ENCODE measurements at places on chromosomes 5 and 9. TPM values are rescaled to one million over a fixed set of nuclear protein-coding genes. Genes with fewer than 3 reads are reported as not detected.
A peak's percentile ranks its signal among the peaks of the same experiment; 100 is the strongest.

GRCh38 chr9:71594541-71594940, 173.8 kb downstream of the CEMIP2 start:
- no peak for DNase-seq

- no peak for DNase-seq
Measured at GRCh38 chr9:70081120-70081495, 37.5 kb downstream of the MAMDC2 start.

DNA sequence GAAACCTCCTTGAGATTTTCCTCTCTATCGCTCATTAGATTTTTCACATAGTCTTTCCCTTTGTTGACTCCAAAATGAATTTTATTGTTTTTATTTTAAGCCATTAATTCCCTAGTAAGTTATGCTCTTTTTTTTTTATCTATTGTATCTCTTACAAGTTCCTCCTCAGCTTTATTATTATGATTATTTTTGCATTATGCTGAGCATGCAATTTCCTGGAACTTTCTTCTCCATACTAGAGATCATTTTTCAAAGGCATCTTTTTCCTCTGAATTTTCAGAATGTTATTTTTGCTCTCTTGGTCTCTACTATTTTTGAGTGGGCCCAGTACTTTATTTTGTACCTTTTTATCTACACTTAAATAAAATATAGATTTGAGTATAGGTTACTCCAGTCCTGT, 376.6 kb upstream of the SEMA6A start:
- DNase-seq: no peak

DNA sequence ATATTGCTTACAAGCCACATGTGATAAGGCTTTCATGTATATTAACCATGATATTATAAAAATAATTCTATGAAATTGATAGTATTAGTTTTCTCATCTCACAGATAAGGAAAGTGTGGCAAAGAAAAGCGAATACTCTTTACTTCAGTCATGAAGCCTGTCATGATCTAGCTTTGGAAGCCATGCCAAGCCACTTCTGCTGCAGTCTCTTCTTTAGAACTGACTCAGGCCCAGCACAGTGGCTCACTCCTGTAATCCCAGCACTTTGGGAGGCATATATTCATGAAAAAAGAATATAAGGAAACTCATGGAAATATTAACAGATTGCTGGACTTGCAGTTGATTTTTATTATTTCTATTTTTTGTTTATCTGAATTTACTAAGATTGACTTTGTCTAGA, 42.9 kb upstream of the PJA2 start:
- DNase-seq: no peak

DNA sequence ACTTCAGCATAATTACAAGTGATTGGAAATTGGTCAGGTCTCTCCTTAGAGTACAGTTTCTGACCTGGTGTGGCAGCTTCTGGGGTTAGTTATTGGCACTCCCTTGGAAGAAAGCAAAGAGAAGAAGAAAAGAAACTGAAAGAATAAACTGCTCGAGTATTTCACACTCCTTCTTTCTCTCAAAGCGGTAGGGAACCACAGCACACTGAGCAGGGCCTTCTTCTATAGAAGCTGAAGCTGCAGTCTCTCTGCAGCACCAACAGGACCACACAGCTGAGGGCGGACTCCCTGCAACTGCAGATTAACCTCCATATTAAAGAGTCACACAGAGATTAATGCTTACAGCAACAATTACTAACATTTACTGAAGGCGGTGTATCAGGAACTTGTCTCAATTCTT, 152.0 kb downstream of the TRPM6 start:
- no peak for DNase-seq

GRCh38 chr5:27733237-27733636, 694.9 kb upstream of the CDH9 start:
- DNase-seq: no peak

DNA sequence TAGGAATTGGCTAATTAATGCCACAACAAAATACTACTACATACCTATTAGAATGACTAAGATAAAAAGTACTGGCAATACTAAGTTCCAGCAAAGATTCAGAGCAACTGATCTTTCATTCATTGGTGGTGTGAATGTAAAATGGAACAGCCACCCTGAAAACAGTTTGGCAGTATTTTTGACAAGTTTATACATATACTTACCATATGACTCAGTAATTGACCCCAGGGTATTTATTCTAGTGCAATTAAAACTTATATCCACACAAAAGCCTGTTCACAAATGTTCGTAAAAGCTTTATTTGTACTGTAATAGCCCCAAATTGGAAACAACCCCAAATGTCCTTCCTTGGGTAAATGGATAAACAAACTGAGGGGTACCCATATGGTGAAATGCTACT, 270.8 kb upstream of the ACTBL2 start:
- DNase-seq: no peak

DNA sequence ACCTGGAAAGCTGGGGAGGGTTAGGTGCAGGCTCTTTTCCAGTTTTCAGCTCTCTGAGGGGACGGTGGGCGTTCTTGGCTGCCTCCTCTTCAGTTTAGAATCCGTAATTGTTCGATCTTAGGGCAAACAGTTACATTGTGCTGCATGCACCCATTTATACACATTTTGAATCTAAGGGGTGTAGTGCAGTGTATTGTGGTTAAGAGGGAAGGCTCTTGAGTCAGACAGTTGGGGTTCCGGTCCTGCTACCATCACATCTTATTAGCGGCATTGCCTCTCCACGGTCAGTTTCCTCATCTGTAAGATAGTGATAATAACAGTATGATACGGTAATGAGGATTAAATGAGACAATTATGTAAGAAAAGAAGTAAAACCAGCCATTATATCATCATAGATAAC, 625 bp downstream of the EXOSC2 start:
- DNase-seq: no peak

DNA sequence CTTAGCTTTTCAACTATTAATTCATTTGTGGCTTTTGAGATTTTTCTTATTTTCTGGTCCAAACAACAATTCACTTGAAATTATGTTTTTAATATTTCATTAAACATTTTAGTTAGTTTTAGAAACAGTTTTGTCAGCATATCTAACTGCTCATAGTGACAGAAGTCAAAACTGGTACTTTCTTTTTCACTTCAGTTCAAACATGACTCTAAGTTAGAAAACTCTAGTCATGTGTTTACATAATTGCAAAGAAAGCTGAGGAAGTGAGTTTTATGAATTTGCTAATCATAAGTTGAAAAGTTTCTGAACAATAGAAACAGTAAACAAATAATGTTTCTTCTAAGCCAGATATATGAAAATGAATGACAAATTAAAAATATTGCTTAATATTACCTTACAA, 1931.0 kb downstream of the EFNA5 start:
- no peak for DNase-seq

DNA sequence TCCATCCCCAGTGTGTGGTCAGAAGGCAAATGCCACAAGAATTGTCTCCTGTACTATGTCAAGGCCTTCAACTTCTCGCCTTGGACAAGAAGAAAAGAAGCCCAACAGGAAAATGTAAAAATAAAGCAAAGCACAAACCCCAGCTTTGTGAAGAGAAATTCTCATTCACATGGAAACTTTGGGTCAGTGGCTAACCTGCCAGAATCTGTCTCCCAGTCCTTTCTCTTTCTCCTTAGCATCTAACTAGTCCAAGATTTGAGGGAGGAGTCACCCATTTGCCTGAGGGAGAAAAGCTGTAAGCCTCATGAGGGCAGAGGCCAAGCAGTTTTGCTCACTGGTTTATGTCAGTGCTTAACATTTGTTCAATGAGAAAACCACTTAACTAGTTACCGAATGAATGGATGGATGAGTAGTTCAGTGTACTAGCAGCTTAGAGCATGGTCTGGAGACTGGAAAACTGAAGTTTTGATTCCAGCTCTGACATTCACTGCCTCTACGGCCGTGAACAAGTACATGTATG, 36.0 kb downstream of the ADAM19 start:
- DNase-seq: no peak

DNA sequence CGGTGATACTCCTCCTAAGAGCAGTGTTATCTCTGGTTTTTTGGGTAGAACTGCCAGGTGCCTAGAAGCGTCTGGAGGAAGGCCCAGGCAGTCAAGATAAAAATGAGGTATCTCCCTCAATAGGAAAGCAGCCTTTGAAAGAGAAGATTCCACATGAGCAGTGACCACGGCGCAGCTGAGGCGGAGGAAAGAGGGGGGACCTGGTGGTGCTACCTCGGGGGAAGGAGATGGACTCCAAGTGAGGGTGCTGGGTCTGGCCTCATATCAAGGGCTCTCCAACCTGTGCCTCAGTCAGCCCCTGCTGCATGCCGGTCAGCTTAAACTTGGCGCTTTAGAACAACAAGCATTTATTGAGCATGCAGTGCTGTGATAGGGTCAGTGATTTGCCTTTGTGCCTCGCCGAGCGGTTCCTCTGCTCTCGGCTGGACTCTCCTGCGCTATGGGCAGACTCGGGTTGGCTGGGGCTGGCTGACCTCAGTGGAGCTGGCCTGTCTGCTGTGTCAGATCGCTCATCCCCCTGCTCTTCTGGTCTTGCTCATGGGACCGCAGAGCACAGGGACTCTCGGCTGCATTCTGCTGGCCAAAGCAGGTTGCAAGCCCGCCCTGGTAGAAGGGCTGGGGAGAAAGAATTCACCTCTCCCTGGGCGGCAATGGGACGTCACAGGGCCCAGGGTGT, 121.1 kb upstream of the IRX4 start:
- DNase-seq: no peak

DNA sequence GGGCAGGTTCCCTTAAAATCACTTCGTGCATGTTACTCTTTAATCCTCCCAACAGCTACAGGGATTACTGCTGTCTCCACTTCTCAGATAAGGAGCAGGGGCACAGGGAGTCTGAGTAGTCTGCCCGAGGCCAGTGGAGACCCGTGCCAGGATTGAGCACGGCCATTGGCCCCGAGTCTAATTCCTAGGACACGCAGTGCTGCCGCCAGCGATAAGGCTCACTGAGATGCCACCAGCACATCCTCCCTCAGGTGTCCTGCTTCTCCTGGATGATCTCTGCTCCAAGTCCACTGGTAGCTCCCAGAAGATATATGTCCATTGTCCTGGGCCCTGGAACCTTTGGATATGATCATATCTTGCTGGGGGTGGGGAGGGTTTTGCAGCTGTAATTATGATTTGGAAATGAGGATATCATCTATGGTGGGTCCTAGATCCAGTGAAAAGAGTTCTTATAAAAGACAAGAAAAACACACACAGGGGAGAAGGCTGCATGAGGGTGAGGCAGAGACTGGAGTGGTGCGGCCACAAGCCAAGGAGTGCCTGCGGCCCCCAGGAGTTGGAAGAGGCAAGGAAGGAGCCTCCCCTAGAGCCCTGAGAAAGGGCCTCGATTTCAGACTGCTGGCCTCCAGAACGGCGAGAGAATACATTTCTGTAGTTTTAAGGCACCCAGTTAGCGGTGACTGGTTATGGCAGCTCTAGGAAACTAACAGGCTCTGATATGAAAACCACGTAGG, 19.4 kb upstream of the MED10 start:
- DNase-seq: no peak

DNA sequence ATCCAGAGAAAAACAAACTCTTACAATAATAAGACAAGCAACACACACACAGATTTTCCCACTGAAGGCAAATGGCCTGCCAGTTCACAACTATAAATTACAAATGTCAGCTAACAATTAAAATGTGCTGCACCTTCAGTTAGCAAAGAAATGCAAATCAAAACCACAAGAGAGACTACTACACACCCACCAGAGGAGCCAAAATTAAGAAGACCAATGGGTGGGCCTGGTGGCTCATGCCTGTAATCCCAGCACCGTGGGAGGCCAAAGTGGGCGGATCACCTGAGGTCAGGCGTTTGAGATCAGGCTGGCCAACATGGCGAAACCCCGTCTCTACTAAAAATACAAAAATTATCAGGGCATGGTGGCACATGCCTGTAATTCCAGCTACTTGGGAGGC, 15.1 kb upstream of the IPPK start:
- DNase-seq: peak; percentile 25

DNA sequence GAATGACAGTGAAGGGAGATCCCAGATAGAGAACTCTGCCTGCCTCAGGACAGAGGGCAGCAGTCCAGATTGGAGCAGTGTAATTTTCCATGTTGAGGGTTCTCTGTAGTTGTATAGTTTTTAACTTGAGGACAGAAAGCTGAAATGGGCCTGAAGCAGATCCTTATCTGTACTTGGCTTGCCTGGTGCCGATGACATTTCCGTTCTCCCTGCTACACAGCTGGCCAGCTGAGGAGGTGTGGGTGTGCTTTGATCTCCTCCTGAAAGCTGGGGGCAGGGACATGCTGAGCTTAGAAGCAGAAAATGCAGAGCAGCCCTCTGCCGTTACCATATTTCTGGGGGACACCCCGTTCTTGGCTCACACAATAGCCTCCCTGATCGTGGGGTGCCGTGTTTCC, 10.5 kb downstream of the GLRX start:
- DNase-seq: no peak

- DNase-seq: no peak
Measured at GRCh38 chr5:147760086-147760875, 22.2 kb downstream of the JAKMIP2 start.

DNA sequence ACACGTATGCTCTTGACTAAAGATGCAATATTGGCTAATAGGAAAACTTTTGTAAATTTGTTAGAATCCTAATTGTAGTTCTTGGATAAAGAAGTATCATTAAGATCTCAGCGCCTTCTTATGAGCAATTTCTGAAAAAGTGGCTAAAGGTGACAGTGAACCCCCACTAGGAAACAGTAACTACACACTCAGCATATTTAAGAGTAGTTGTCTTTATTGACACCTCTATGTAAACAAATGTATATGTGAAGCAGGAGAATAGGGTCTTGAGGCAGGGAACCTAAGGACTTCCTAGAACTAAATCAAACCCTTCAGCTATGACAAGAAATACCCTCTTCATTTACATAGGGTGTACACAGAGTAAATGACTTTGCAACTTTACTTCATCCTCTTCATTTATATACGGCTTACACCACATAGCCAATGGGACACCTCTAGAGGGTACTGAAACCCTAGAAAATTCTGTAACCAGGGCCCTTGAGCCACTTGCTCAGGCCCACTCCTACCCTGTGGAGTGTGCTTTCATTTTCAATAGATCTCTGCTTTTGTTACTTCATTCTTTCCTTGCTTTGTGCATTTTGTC, 2.8 kb downstream of the NIPSNAP3A start:
- DNase-seq: no peak

GRCh38 chr9:81871695-81872094, 56.5 kb upstream of the SPATA31D4 start:
- DNase-seq: no peak

GRCh38 chr9:134026581-134026980, 1.3 kb downstream of the BRD3OS start:
- no peak for DNase-seq

GRCh38 chr5:1465966-1466471, 20.8 kb upstream of the SLC6A3 start:
- no peak for DNase-seq

The FYB1 gene
- 0.52 TPM for total RNA-seq

The SLC1A1 gene
- total RNA-seq: 7.1 TPM

The GRHPR gene
- total RNA-seq: 102 TPM

The PCDHB4 gene
- total RNA-seq: 2.3 TPM

The PCDHA4 gene
- 5.4 TPM for total RNA-seq

The CTNND2 gene
- 8.6 TPM for total RNA-seq

The ADAMTSL1 gene
- total RNA-seq: 1.2 TPM

The INSL6 gene
- total RNA-seq: not detected
